Skeletal muscle cell (primary cell): ENCODE measurements at places on chromosomes 3 and 15.

DNA sequence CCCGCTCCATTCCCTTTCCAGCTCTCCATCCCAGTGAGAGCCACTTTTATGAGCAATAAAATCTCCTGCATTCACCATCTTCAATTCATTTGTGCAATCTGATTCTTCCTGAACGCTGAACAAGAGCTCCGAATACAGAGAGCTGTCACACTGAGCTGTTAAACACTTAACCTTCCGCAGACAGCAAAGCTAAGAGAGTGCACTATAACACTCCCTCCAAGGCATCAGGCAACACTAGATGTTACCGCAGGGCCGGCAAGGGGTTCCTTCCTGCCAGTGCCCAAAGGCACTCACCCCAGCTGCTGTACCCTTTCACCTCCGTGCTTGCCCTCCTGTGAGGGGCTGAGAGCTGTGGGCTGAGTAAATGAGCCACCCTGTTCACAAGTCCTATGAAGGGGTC is 85.6 kb downstream of the BCHE start:
- no peak for DNase-seq

GRCh38 chr15:66565741-66566144 is at the start of gene LCTL:
Gene LCTL, minus strand, starts transcription at chr15:66565998. Its CDS starts 633 bp downstream, at chr15:66565365.
- peak; percentile 33 for DNase-seq

GRCh38 chr3:122377975-122378374 is 5.1 kb downstream of the MIX23 start:
- no peak for DNase-seq

DNA sequence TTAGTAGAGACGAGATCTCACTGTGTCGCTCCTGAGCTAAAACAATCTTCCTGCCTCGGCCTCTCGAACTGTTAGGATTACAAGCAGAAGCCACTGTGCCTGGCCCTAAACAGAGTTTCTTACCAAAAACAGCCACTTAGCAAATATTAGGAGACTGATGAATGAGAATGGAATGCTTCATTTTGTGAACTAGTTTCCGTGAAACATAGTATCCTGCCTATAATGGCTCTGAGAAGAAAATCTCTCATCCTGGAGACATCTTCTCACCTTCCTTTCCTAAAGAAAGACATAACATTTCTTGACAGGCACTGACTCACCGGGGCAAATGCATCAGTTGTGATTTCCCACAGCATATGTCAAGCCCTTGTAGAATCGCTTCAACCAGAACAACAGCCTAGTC is 44.9 kb downstream of the GJD2 start:
- no peak for DNase-seq

GRCh38 chr3:189937302-189938127 is 183.2 kb downstream of the P3H2 start:
- peak; percentile 94 for DNase-seq

DNA sequence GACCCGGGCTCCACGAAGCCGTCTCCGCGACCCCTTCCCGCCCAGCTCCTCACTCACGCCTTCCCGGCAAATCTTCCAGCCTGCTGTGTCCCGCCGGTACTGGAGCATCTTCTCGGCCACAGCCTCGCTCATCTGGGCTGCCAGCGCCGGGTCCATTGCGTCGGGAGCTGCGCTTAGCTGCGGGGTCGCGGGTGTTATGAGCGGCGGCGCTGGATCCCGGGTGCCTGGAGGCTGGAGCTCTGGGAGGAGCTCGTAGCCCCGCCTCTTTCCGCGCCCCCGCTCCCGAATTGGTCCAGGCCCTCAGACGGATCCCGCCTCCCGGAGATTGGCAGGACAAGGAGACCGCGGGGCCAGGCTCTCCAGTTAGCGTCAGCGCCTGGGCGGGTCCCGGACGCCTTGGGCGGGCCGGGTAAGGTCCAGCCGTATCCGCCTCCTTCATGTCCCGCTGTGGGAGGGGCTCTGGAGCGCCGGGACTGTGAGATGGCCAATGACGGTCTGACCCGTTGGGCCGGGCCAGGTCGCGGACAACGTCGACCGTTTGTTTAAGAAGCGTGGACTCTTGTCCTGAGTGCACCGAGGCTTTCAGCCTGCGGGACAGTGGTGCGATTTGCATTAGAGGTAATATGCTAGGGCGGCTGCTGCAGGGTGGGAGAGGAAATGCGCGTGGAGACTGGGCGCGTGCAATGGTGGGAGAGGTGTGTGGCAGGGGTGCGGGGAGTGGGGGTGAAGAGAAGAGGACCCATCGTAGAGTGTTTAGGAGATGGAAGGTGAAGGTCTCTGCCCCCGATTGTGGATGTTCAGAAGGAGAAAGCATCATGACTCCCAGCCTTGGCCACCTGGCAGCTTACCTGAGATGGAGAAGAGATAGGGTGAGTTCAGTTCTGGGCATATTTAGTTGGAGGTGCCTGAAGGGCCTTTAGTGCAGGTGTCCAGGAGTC is at the start of gene STARD5:
Gene STARD5, minus strand, starts transcription at position 198 of the 938 bp plus-strand sequence. Its CDS starts 42 bp downstream, at position 156.
- DNase-seq, result peak; percentile 91

GRCh38 chr3:168165390-168166269 is 69.9 kb upstream of the GOLIM4 start:
- DNase-seq, result peak; percentile 38

GRCh38 chr3:138849222-138849940 is 14.7 kb upstream of the PIK3CB start:
- DNase-seq, result no peak

- DNase-seq, result no peak
Observed at GRCh38 chr15:98905963-98906711, 101.5 kb downstream of the PGPEP1L start.
